ENCODE measurements at places on chromosomes 5 and 9. TPM values are rescaled to one million over a fixed set of nuclear protein-coding genes. Genes with fewer than 3 reads are reported as not detected.

The RGS3 gene
- polyA plus RNA-seq, result 75.8 TPM

The GPR151 gene
- polyA plus RNA-seq, result not detected

The DPM2 gene
- 36.9 TPM for polyA plus RNA-seq

The IL13 gene
- 0.13 TPM for polyA plus RNA-seq

The C9 gene
- polyA plus RNA-seq, result 0.15 TPM

The SETX gene
- polyA plus RNA-seq, result 49.8 TPM

- no peak for DNase-seq
Measured at GRCh38 chr9:16385590-16385989, 484.9 kb downstream of the BNC2 start.

DNA sequence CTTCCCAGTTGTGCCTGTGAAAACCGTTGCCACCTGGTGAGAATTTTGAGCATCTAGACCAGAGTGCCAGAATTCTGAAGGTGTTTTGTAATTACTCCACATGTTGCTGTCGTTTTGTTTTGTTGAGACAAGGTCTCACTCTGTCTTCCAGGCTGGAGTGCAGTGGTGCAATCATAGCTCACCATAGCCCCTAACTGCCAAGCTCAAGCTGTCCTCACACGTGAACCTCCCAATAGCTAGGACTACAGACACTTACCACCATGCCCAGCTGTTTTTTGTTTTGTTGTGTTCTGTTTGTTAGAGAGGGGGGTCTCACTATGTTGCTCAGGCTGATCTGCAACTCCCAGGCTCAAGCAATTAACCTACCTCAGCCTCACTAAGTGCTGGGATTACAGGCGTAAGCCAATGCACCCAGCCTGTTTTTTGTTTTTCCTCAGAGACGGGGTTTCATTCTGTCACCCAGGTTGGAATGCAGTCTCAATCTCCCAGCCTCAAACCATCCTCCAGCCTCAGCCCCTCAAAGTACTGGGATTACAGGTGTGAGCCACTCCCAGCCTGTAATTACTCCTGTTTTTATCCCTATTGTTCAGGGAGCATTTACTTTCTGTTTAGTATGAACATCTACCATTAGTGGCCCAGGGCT is 121.1 kb upstream of the DMRT1 start:
- DNase-seq, result no peak

GRCh38 chr5:56064984-56065383 is 70.2 kb upstream of the IL6ST start:
- DNase-seq, result no peak

DNA sequence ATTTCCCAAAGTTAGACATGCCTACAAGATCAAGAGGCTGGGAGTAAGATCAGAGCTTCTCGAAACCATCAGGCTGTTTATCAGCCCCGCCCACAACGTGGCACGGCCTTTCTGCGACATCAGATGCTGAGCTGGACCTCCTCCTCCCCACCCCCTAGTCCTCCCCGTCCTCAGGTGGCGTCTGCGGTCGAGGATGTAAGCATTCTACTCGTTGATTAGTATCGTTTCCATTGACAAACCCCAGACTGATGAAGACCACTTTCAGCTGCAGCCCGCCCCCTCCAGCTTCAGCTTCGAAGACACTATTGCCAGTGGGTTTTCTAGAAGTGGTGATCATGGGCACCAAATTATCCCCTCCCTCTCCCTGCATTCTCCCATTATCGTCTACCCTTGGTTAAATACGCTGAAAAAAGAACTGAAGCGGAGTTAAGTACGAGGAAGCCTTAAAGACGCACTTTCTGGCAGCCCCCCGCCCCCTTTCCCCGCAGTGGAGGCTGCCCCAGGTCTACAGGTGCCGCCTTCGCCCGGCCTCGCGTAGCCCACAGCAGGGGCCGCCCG is 1.1 kb downstream of the PPIC start:
- peak; percentile 22 for DNase-seq

DNA sequence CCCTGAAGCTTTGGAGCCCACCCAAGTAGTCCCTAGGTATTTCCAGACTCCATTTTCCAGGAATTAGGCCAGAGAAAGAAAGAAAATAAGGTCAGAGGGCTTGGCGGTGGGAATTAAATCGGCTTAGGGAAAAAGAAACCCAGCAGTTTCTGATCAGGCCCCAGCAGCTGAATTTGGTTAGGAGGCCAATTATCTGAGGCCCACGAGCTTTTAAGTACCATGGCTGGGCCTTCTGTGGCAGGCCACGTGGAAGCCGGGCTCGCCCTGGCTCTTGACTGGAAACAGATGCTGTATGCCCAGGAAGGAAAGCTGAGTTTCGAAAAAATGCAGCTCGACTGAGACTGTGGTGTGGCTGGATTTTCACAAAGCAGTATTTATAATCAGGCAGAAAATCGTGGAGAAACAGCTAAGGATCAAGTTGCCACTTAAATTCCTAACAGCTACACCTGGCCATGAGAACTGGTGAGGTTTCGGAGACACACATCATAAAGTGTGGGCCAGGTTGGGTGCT is 75.1 kb upstream of the PANK3 start:
- peak; percentile 21 for DNase-seq

DNA sequence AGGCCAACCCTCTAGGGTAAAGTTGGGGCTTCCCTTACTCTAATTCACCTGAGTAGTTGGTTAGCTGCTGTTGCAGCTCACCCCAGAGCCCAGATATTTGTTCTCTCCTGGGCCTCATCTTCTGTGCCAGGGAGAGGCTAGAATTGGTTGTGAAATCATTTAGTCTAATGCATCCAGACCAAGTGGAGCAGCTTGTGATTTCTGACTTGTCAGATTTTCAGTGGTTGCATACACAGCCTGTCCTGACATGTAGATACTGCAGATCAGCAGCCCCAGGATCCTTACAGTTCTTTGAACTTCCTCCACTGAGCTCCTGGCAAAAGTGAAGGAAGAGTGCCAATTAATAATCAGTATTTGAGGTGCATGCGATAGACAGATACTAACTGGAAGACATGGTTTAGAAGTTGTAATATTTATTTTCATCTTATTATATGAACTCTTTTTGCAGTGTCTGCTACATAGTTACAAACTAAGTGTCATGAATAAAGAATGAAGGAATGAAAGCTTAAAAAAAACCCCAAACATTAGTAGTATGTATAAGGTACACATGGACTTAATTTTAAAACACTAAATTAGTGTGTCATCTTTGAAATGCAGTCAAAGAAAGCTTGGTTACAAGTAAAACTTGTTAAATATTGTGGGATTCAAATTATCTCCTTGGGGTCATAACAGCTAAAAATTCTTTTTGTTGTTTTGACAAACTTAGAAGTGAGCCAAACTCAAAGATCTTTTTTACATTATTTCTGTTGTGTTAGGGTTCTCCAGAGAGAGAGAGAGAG is 128.5 kb downstream of the VPS13A start:
- no peak for DNase-seq

DNA sequence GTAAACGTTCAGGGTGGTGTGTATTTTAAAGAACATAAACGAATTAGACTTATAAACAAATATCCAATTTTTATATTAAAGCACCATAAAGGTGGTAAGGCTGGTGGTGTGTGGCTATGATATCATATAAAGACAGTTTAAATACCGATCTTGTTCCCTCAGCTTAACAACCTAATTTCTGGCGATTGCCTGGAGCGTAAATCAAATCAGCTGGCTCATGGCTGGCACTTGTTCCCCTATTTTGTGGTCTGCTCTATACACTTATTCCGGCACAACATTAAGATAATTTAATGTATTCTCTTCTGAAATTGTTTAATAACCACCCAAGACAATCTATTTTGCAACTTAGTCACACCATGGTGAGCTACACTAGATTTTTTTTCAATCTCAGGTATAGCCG is 2.4 kb upstream of the HAPLN1 start:
- no peak for DNase-seq

GRCh38 chr5:39176759-39177630 is 42.4 kb downstream of the FYB1 start:
- no peak for DNase-seq

- no peak for DNase-seq
Measured at GRCh38 chr9:114883709-114884108, 46.7 kb downstream of the TNFSF8 start.

DNA sequence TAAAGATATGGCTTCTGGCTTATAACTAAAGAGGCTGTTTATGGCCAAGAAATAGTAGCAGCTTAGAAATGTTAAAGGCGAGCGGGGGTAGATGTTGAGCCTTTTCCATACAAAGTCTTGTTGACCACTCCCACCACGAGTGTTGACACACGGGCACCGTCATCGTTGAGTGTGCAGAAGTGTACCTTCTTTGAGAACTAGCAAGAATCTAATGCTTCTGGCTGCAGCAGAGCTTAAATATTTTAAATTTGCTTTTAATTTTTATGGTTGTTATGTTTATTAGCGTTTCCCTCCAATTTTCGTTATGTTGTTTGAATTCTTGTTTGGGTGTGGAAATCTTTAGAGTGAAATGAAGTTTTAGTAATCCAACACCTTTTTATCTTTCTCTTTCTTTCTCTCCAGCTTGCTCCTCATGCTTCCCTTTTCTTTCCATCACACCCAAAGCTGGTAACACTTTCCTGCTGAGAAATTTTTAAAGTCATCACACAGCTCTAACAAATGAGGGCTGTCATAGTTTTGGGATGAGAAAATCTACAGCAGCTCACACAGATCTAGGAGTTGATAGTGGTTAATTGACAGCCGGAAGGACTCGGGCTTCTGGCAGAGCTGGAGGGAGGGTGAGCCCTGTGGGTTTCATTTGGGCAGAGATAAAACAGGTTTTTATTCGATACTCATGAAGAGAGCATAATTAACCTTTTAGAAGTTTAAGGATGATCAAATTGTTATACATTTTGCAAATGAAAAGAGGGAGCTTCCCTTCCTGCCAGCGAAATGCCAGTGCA is 120.1 kb upstream of the ZNF608 start:
- DNase-seq, result no peak

- DNase-seq, result no peak
Measured at GRCh38 chr5:75243100-75243499, 6.4 kb upstream of the ANKRD31 start.

GRCh38 chr5:43613370-43613769 is 10.4 kb downstream of the NNT start:
- no peak for DNase-seq

DNA sequence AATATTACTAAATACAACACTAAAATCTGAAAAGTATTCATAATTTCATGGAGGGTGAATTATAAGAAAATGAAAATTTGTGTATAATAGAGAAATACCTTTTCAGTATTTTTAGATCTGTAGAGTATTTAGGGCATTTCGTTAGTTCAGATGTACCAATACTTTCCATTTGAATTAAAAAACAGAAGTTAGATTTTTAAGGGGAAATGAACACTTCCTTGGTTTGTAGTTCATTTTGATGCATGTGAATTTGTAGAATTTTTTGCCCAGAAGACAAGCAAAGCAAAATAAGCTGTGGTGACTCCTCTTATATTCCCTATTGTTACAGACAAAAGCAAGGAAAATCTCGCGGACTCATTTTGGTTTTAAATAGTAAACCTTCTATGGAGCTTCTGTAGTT is 209.0 kb upstream of the RPS23 start:
- no peak for DNase-seq

GRCh38 chr9:15430920-15431844 is 8.5 kb downstream of the SNAPC3 start:
- DNase-seq, result peak; percentile 1

GRCh38 chr9:86519066-86519615 is 164.9 kb upstream of the TUT7 start:
- no peak for DNase-seq

- DNase-seq, result no peak
Measured at GRCh38 chr9:126454215-126454614, 127.6 kb downstream of the MVB12B start.

DNA sequence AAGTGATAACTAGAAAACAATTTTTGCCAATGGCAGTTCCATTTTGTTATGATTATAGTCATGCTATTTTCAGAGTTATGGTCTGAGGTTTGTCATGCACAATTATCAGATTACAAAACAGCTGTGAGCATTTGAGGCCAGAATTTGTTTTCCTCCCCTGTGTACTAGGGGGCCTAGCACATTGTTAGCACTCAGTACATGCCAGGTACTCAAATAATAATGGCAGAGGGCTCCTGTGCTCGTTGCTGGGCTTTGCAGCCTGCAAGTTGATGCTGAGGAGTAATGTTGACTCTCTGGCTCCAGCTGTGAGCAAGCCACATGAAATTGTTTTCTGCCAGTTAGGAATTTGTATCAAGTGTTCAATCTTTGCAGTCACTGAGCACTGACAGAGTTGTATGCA is 6.9 kb downstream of the DNAI1 start:
- DNase-seq, result no peak

- DNase-seq, result no peak
Measured at GRCh38 chr5:54792611-54793404, 192.6 kb downstream of the ESM1 start.

Data from right lung (tissue), 10 donors.